ENCODE measurements at places on chromosomes 7 and 10.

DNA sequence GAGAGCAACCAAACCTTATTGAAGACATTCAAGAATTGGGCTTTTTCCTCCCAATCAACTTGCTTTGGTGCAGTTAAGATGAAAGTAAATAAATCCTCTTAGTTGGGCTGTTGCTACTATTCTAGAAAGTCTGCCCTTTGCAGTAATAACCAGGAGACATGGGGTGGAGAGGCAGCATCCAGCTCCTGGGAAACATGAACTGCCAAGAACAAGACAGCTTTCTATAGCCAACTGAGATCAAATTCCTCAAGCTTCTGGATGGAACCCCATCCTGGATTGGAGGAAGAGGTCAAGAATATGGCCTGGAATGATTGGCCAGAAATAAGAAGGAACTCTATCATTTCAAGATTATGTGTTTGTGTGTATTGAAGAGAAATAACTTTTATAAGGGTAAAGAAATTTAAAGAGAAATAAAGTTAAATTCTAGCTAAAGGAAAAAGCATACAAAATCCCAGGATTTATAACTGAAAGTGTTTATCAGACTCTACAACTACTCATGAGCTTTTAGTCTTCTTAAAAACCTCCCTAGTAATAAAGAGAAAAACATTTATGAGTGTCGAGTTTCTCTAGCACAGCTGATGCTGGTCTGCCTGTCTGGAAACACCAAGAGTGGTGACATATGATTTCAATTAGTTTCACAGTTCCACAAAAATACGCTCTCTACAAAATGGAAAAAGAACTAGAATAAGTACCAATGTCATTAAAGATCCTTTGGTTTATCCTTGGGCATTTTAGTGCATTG lies 70.1 kb upstream of the COL1A2 start:
- no peak for DNase-seq

GRCh38 chr7:22563032-22563501 lies 63.1 kb upstream of the STEAP1B start:
- DNase-seq: no peak

DNA sequence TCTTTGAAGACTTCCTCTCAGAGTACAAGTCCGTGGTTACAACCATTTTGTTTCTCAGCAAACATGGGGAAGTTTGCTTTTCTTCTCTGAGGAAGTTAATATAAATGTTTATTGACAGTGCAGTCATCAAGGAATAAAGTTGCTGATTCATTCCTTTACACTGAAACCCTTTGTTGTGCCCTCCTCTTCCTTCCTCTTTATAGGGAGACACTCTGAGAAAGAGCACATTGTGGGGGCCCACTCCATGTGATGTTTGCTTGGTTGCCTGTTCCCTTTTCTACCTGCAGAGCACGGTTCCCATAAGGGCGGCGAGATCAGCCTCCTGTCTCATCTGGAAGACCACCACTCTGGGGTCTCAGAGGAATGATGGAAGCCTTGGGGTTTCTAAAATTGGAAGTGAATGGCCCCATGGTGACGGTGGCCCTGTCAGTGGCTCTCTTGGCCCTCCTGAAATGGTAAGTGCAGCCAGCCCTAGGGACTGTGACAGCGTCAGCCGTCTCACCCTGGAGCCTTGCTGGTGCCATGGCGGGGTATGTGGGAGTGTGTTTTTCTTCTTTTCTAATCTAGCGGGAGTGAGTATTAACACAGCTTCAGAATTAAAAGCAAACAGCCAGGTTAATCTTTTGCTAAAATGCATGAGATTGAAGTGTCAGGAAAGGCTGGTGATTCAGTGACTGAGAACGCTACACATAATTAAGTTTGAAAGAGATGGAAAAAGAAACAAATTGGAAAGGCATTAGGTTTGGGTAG lies at the start of gene TBXAS1:
TSS of gene TBXAS1 (plus strand) at position 240 of the 750 bp plus-strand sequence. CDS start at position 367, 127 bp downstream.
- peak; percentile 26 for DNase-seq

DNA sequence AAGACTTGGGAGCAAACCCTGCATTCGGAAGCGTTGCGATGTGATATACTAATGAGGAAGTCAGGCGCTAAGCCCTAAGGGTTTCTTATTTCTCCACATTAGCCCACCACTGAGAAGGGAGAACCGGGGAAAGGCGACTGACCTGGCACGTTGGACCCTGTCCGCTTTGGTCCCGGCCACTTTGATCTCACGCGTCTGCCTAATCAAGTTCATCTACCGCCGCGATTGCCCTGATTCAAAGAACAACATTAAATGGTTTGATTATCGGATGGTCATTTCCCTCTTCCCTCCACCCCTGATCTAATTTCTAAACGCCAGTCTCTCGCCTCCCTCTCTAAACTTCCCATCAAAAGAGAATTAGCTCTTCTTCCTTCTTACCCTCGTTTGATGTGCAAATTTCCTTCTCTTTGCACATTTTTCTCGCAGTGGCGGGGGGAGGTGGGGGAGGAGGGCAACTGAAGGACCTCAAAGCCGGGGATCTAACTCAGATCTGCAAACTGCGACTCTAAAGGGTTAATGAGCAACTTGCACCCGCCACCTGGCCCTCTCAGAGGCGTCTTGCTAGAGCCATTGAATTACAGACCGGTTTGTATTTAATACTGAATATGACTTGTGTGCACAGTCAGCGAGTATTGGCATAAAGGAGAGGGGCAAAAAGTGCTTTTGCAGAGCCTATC lies 687 bp upstream of the DKK1 start:
- DNase-seq: no peak

GRCh38 chr7:87445897-87446296 lies 29.6 kb downstream of the ABCB4 start:
- no peak for DNase-seq

GRCh38 chr7:125424721-125425120 lies 495.1 kb upstream of the POT1 start:
- peak; percentile 60 for DNase-seq

DNA sequence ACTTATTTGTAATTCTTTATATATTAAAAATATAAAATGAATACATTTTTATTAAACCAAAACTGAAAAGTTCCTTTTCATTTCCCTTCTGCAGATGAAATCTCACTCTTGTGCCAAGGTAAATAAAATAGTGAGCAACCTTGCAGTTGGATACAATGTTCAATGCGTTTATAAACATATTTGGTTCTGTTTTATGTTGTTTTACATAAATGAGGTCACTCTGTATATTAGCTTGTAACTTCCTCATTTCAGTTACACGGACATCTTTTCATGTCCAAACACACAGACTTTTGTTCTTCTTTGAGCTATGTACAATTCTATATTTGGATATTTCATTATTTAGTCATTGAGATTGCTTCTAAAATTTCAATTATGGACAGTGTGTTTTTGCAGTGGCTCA lies 107.7 kb downstream of the BBS9 start:
- no peak for DNase-seq

- no peak for DNase-seq
Measured at GRCh38 chr10:98687685-98688084, 240.9 kb upstream of the HPS1 start.

DNA sequence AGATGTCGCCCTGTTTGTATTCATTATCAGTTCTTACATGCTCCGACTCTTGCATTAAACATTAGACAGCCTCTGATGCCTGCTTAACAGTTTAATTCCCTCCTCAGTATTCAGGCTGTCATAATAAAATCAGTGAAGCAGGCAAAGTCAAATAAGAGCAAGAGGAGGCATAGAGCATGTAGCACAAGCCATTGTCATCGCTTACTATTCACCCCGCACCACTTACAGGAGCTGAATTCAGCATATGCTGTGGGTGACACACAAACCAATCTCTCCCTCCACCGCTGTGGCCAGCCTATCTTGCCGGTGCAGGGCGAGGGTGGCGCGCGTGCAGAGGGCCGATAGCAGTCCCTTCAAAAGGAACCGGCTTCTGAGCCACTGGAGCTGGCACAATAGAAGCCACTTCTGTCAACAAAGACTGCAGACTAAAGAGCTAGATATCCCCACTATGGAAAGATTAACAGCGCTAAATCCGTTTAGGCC lies 433.2 kb upstream of the MGMT start:
- no peak for DNase-seq

DNA sequence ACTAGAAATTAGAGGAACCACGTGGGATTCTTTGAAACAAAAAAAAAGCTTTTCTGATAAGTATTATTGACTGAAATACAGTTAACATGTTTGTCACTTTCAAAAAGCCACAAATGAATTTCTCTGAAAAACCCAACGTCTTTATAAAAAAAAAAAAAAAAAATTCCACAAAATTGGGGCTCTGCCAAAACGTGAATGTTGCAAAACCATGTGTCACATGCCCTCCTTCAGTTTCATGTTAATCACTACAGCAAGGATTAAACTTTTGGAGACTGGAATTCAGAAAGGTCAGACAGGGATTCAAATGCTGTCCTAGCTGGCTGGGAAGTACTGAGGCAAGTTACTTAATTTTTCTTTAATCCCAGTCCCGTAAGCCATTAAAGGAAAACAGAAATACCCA lies 278.0 kb upstream of the KLF14 start:
- DNase-seq: no peak

DNA sequence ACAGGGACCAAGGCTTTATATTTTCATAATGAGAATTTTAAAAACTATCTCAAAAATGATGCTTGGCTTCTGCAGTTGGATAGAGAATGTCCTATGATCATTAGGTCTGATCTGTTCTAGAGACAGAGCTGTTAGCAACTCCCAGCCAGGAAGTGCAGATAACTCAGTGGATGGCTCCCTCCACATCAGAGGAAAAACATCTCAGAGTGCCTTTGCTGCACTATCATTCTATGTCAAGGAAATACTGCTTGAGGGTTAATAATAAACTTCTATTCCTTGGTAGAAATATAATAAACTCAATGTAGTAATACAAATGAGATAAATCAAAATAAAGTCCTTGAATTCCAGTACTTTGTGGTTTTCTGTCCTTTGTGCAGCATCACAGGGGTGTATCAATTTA lies 78.0 kb upstream of the BET1 start:
- no peak for DNase-seq

GRCh38 chr10:106816318-106817085 lies 348.0 kb downstream of the SORCS1 start:
- DNase-seq: no peak

DNA sequence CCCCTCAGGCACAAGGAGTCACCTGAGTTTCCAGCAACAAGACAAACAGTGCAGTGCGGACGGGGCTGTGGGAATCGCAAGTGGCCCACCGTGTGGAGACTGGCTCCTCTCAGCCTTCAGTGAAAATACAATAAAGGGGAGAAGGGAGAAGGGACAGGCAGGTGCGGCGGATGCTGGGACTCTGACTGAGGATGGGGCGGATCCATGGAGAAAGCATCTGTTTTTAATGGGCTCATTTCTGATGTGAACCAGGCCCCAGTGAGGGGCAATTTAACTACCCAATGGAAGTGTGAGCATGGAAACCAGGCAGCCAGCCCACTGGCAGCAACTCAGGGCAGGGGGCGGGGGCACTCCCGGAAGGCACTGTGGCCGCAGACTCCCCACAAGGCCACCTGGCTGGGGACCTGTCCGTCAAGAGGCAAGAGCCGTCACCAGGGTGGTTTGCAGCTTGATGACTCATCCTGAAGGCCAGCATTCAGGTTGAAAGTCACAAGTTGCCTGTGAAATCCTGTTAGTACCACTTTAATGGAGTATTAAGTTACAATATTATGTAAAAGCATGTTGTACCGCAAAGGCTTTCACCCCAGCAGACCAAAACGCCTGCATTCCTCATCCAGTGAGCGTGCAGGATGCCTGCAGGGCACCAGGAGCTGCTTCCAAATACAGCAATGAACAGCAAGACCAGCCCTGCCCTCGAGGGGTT lies 476.4 kb downstream of the PTPRN2 start:
- DNase-seq: no peak

DNA sequence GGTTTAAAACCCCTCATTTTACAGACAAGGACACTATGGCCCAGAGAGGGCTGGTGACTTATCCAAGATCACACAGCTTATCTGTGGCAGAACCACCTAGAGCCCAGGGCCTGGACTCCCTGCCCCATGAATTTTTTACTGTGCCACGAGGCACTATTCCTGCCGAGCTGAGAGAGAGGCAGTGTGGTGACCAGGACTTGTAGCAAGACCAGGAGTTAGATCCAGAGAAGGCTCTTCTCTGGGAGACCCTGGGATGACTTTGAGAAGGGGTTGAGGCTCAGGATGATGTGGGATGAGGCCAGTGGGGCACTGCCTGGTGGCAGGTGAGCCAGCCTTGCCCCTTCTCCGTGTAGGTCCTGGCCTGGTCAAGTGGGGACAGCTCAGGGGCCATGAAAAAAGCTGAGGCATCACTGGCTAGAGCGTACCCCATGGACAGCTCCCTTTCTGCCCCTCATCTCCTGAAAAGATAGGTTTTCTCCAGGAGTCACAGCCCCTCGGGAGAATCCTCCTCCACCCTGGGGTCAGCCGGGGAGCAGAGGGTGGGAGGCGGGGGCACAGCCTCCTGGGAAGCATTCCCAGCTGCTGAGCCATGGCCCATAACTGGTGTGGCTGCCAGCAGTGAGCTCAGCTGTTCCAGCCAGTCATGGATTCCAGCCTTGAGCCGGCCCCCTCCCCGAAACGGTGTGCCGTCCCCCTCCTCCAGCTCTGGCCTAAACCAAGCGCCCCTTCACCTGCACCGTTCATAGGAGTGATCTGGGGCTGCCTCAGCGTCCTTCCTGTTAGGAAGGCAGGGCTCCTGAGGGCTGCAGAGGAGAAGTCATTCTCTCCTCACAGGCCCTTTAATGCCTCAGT lies 5.8 kb downstream of the FLNC start:
- DNase-seq: no peak

DNA sequence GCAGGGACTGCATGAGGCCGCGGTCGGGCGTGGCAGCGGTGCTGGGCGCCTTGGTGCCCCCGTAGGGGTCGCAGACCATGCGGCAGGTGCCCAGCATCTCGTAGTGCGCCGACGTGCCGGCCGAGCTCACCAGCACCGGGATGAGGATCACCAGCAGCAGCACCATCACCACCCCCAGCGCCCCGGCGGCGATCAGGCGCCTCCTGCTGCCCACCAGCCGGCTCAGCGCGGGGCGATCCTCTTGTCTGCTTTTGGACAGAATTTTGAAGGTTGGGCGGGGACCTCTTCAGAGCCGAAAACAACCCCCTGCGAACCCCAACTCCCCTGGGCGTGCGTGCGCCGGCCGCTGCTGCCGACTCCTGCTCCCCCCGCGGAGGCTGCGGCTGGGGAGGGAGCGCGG lies 779 bp downstream of the C1QL3 start:
- peak; percentile 27 for DNase-seq

DNA sequence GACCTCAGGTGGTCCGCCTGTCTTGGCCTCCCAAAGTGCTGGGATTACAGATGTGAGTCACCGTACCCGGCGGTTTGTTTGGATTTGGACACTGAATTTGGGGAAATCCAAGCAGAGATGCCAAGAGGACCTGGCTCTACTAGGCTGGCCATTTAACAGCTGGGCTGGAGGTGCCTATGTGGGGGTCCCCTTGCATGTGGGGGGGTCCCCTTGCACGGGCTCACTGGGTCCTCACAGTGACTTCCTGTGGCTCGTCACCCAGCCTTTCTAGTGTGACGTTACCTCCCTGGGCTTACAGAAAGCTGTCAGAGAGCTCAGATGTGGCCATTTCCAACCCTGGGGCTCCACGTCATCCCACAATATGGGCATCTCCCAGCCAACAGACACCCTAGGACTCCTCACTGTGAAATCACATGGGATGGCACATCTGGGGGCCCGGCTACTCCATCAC lies 49.3 kb upstream of the GNA12 start:
- DNase-seq: no peak

DNA sequence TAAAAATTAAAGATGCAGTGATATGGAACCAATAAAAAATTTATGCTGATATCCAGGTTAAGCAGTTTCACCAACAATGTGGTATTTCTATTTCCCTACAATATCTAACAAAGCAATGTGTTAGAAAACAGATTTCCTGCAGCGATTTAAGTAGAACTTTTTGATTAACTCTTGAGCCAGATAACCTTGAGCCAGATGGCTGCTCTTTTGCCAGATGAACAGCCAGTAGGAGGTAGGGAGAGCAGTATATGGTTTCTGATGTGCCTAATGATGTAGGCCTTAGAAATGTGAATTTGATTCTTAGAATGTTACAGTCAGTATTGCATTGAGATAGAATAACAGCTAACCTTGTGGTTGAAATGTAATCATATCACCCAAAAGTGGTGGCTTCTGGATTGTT lies 31.1 kb downstream of the STAMBPL1 start:
- no peak for DNase-seq
